ENCODE measurements at places on chromosomes 1 and 21.

DNA sequence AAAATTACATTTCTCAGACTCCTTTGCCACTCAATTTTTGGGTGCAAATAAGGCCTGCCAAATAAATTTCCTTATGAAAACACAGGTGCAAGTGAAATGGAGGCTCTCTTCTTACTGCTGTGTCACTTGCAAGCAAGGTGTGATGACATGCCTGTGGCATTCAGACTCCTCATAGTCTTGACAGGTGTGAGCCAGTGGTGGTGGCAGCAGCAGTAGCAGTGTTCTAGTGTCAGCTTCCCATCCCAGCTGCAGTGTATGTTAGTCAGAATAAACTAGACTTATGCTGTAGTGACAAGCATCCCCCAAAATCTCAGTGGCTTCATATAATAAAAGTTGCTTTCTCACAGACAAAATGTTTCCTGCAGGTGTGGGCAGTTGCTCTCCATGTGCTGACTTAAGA, 3.8 kb upstream of the EEIG2 start:
- no peak for DNase-seq

DNA sequence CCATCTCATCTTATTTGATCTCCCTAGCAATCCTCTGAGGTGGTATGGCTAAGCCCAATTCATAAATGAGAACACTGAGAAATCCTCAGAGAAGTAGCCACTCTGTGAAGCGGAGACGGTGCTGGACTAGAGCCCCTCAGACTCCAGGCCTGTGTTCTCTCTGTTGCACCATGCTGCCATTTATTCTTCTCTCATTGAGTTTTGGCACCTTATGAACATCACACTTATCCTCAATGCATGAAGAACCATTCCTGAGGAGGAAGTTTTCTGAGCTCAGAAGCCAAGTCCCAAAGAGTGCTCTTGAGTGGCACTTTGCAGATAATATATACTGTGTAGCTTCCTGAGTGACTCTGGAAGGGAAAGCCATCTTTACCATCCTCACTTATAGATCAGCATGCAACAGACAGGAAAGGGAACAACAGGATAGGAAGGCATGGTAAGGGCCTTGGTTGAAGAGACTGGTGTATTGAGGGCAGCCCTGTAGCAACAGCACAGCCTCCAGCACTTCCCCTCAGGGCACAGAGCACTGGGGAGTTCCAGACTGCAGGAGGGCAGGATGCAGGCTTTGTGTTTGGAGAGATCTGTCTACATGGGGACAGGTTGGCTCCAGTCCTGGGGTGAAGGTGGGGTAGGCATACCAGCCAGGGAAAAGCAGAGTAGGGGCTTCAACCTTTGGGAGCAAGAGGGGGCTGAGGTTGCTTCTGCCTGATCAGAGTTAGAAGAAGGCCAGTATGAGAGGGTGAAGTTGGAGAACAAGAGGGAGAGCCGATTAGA, 1.6 kb upstream of the CRNN start:
- no peak for DNase-seq

DNA sequence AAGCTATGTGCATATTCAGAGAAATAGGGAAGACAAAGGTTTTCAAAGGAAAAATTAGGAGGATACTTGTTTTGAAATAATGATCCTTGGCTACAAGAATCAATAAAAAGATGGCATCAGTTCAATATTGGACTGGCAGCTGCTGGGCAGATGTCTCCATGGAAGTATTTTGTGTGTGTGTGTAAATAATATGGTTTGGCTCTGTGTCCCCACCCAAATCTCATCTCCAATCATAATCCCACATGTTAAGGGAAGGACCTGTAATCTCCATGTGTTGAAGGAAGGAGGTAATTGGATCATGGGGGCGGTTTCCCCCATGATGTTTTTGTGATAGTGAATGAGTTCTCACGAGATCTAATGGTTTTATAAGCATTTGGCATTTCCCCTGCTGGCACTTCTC, 40.4 kb upstream of the LRRC7 start:
- no peak for DNase-seq

- no peak for DNase-seq
Observed at GRCh38 chr1:172914501-172915144, 136.1 kb downstream of the TNFSF18 start.

GRCh38 chr21:41678016-41678923, 88.6 kb downstream of the RIPK4 start:
- DNase-seq: no peak

DNA sequence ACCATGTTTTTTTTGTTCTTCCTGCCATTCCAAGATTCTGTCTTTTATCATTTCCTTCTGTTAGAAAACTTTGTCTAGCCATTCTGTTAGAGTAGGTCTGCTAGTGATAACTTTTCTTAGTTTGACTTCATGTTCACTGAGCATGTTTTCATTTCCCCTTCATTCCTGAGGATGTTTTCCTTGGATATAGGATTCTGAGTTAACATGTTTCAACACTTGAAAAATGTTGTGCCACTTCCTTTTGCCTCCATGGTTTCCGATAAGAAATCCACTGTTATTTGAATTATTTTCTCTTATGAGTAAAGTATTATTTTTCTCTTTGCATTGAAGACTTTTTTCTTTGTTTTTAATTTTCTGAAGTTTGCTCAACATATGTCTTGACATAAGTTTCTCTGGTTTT, 66.7 kb downstream of the ATP1A1 start:
- DNase-seq: no peak
